ENCODE measurements at places on chromosomes 6 and 20. TPM values are rescaled to one million over a fixed set of nuclear protein-coding genes. Genes with fewer than 3 reads are reported as not detected.

The FRK gene
- total RNA-seq: 1.0 TPM

The POFUT1 gene
- total RNA-seq: 44.6 TPM

The SLC24A3 gene
- 0.02 TPM for total RNA-seq

The MDFI gene
- total RNA-seq: 1.1 TPM

The TPX2 gene
- total RNA-seq: 97.3 TPM

The IL17A gene
- not detected for total RNA-seq

The HS3ST5 gene
- not detected for total RNA-seq

The TMEM170B gene
- total RNA-seq: 0.72 TPM

The RAET1G gene
- 8.5 TPM for total RNA-seq

The SIRPB1 gene
- 0.43 TPM for total RNA-seq

The IMPG1 gene
- total RNA-seq: not detected

The SALL4 gene
- 1.4 TPM for total RNA-seq

The UST gene
- 4.6 TPM for total RNA-seq

The PAK5 gene
- total RNA-seq: not detected

The MRPS18B gene
- total RNA-seq: 114 TPM

The SYTL3 gene
- total RNA-seq: 1.5 TPM

The AGPAT4 gene
- total RNA-seq: 5.4 TPM

The GTSF1L gene
- total RNA-seq: not detected

The PSMB8 gene
- 18.4 TPM for total RNA-seq

The OPRM1 gene
- not detected for total RNA-seq

The BPIFB2 gene
- not detected for total RNA-seq

The NEURL2 gene
- total RNA-seq: 0.99 TPM

The E2F1 gene
- total RNA-seq: 27.0 TPM

The CD2AP gene
- 14.0 TPM for total RNA-seq

The PTCHD4 gene
- 0.05 TPM for total RNA-seq

The BPIFB3 gene
- total RNA-seq: not detected

The EMILIN3 gene
- 0.73 TPM for total RNA-seq

The SLC17A3 gene
- 1.2 TPM for total RNA-seq

The RIPPLY2 gene
- 0.49 TPM for total RNA-seq
